Stimulated activated CD4-positive, alpha-beta T cell treated with anti-CD3 and anti-CD28 coated beads, TNF-alpha, amount 100 ng/mL, for 48 hours (primary cell): ENCODE measurements at places on chromosomes 2 and 18.

GRCh38 chr2:134667081-134667480 lies 51.7 kb downstream of the TMEM163 start:
- DNase-seq = no peak

GRCh38 chr2:137223722-137224121 lies 458.4 kb downstream of the THSD7B start:
- no peak for DNase-seq

DNA sequence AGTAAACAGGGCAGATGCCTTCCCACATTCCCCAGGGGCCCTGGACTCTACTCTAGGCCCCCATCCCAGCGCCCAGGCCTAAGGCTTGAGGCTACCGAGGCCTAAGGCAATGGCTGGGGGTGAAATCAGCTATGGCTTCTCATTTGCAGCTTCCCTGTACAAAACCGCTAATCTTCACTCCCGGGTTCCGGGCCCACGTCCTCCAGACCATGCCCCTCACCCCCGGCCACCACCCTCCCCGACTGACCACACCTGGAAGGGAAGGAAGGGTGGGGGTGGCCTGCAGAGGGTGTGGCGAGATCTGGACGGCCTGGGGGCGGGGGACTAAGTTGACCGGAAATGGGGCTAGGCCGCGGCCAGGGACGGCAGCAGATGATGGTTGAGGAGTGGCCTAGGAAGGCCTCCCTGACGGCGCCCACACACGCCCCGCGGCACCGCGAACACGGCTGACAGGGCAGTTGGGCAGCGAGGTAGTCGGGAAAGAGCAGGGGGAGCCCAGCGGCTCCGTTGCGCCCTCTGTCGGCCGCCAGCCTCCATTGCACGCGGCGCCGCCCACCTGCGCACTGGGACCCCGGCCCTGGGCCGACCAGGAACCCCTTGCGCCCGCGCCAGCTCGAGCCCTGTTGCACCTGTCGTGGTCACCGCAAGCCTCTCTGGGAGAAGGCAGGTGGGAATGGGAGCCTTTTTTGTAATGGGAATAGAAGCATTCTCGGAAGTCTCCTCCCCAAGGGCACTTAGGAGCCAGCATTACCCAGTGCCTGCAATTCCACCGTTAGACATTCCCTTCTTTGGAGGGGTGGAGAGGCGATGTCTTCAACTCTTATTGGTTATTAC lies 117.1 kb upstream of the STPG4 start:
- DNase-seq = peak; percentile 24

GRCh38 chr2:53854678-53855077 lies 5.1 kb downstream of the GPR75 start:
- no peak for DNase-seq

DNA sequence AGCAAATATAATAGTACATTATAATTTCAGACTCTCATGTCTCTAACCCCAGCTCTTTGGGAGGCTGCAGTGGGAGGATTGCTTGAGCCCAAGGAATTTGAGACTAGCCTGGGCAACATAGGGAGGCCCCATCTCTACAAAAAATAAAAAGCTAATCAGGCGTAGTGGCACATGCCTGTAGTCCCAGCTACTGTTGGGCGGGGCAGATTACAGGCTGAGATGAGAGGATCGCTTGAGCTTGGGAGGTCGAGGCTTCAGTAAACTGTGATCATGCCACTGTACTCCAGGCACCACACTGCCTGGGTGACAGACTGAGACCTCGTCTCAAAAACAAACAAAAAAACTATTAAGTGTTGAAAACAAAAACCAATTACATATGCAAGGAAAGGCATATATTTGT lies 123.0 kb upstream of the MYO3B start:
- no peak for DNase-seq

GRCh38 chr2:26564121-26564644 lies 77.0 kb downstream of the CIB4 start:
- no peak for DNase-seq

- no peak for DNase-seq
These were observed 1142.3 kb upstream of the FANCL start for GRCh38 chr2:59383473-59383872.

DNA sequence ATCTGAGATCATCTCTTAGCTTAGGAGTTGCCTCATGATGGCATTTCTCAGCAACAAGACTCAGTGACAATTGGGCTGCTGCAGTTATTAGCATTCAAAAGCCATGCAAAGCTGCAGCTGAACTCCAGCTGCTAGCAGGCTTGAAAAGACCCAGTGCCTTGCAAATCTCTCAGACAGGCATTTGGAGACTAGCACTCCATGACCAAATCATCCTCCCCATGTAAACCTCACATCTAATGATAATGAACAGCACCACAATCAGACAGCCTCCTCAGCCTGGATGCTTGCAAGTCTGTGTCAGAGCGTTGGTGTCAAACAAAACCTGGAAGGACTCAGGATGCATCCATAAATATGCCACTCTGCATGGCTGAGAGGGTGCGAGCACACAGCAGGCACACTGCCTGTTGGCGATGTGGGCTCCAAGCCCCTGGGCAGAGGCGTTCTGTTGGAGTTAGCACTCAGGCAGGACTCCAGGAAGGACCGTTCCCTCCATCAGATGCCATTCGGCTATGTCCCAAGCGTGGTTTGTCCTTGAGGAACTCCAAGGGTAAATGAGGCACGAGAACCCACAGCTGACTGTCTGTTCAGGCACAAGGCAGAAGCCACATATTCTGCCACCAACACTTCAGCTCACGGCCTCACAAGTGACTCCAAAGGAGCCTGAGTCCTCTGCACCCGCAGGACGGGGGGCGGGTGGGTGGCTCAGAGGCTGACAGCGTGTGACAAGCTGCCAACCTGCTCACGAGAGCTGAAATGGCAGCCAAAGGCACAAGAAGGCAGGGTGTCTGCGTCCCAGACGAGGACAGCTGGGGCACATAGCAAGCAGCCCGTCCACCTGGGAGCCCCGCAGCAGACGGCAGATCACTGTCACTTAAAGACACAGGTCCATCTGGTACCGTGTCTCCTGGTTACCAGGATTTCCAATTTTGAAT lies 183.8 kb downstream of the MYT1L start:
- DNase-seq = no peak

DNA sequence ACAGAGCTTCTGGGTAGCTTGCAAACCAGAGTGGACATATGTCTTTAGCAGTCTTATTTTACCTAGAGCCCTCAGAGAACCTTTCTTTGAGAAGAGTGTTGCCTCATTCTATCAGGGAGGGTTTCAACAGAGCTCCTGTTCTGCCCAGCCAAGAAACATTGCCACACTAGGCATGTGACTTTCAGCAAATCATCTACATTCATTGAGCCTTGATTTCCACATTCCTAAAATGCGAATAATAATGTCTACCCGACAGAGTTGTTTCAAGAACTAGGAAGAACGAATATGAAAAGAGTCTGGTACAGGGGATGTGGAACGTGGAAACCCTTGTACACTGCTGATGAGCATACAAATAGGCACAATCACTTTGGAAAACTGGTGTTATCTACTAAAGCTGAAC lies 7.8 kb upstream of the PRKAG3 start:
- DNase-seq = no peak

DNA sequence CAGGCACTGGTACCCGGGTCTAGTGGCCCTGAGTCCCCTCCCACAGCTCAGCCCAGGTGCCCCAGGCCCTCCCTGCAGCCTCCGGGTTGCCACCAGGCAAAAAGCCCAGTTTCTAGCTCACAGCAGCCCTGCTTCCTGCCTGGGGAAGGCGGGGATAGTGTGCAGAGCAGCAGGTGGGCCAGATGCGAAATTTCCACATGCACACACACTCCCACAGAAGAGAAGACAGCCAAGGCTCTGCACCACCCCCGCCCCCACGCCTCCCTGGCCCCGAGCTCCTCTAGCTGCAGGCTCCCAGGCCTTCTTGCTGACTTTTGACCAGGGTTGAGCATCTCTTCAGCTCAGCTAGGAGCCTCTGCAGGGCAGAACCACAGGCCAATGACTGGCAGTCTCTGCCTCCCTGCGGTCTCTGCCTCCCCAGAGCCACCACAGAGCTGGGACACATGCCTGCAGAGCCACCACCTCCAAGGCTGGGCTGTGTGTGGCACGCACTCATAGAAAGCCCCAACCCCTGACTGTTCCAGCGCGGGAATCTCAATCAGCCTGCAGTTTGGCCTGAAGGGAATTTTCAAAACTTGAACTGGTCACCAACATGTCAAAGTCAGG lies 7.2 kb downstream of the SLC66A2 start:
- DNase-seq = no peak

DNA sequence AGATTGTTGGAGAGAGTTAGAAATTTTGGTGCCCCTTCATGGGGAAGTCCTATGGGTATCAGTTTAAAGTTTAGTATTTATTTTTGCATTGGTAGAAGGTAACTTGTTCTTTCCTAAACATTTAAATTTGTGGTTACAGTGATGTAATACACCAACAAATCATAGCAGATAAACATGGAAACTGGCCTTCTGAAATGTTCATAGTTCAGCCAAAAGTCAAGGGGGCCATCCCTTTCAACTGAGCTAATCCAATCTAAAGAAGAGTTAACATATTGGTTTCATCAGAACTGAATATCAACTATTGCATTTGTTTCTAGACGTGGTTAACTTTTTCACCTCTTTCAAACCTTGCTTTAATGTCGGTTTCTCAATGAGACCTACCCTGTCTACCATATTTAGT lies 46.3 kb downstream of the PPP1R1C start:
- no peak for DNase-seq

- DNase-seq = no peak
These were observed 66.5 kb upstream of the TLK1 start for GRCh38 chr2:171227066-171227782.

GRCh38 chr2:64738026-64738425 lies 84.3 kb upstream of the SERTAD2 start:
- no peak for DNase-seq

- no peak for DNase-seq
These were observed 87.1 kb downstream of the ATP9B start for GRCh38 chr18:79156327-79156726.

- no peak for DNase-seq
These were observed 382.1 kb downstream of the OSR1 start for GRCh38 chr2:18976168-18976961.

DNA sequence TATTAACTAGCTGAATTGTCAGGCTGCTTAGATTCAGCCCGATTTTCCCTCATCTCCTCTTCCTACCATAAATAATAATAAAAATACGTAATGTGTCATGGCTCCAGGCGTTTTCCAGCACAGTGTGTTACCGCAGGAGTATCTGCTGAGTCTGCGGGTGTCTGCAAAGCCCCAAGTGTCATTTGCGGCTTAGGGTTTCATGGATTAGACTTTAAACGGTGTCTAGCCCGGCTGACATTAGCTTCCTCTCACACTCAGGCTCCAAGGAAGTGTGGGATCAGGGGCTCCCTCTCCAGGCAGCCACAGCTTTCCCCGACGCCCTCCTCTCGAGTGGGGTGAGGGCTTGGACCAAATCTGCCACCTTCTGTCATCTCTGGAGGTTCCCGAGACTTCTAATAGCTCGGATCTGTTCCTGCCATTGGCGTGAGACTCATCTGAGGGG lies 14.1 kb upstream of the HOXD1 start:
- no peak for DNase-seq

DNA sequence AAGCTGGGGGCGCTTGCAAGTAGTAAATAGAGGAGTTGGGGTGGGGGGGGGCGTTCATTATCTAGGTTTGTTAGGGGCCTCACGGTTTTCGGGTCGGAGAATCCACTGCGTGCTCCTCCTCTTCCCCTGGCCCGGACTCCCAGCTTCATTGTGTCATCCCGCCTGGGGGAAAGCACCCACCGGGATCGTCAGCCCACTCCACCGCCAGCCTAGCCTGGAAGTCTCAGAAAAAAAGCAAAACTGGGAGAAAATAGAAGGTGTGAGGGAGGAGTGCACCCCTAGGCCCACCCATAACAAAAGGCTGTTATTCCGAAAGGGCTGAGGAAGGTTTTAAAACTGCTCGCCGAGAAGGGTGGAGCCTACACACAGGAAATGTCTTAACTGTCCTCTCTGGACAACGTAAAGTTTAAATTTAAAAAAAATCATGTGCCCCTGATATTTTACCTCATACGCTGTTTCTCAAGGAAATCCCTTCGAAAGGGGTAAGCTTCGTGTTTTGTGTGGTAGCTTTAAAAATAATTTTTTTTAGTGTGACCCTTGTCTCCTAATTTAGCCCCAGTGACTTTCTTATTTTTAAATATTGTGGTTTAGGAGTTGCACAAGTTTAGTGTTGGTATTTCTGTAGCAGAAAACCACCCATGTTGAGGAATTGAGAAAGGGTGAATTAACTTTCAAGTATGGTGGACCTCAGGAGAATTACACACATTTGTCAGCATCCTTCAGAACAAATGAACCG lies 104.2 kb downstream of the SPTBN1 start:
- DNase-seq = no peak

GRCh38 chr2:42228101-42228500 lies 58.9 kb downstream of the EML4 start:
- DNase-seq = no peak

- peak; percentile 5 for DNase-seq
These were observed 88.8 kb upstream of the ASB18 start for GRCh38 chr2:236352761-236353593.

GRCh38 chr2:131827481-131828163 lies 299.9 kb downstream of the CCDC74A start:
- DNase-seq = no peak

DNA sequence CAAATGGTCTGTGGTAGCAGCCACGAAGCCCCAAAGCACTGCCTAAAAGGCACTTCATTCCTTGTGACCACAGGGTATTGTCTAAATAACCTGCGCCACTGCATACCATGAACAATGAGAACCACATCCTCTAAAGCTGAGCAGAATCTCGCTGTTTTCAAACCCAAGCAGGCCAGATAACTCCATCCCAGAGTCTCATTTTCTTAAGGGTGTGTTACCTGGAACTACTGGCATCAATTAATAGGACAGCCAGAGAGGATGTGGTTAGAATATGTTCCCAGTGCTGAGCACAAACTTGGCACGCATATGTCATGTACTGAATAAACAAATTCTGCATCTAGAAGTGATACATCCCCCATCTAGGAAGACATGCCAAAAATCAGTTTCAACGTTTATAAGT lies 13.0 kb downstream of the VPS4B start:
- no peak for DNase-seq

DNA sequence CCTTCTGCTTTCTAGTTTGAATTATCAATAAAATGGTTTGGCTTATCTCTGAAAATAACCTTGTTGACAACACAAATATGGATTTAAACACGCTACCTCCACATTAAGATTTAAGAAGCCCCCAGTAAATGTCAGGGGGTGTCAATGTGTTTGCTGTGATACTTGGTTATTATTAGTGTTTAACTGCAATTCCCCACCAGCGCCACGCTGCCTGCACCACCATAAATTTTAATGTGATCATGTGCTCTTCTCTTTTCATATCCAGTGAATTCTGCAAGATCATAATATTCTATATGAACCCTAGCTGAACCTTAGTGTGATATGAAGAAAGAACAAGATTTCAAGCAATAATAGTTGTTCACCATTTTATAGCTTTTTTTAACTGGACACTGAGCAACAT lies 330.7 kb downstream of the AGPS start:
- no peak for DNase-seq

GRCh38 chr2:225574582-225575138 lies 175.2 kb downstream of the NYAP2 start:
- DNase-seq = no peak
